Motor neuron (in vitro differentiated cells): ENCODE measurements at places on chromosomes 12 and 14. TPM values are rescaled to one million over a fixed set of nuclear protein-coding genes. Genes with fewer than 3 reads are reported as not detected.

The SLC6A12 gene
- total RNA-seq = 0.73 and 1.6 TPM in 2 replicates

DNA sequence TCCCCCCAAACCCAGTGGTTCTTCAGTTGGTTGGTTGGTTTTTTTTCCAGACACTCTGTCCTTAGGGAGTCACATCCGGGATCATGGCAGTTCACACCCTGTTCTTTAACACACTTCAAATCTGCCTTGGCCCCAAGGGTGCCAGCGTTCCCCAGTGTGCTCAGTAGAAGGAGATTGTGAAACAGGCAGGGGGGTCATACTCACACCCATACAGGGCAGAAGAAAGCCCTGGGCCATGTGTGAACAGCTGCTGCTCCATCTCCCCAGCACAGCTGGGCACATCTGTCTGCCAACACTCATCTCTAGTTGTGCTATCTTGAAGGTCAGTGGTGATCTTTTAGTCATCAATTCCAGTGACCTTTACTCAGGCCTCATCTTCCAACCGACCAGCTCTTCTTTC, 64.4 kb upstream of the FUT8 start:
- no peak for ATAC-seq

The METTL25 gene
- total RNA-seq = 7.1 and 8.6 TPM in 2 replicates

GRCh38 chr14:101351769-101352168, 209.5 kb upstream of the DIO3 start:
- ATAC-seq = no peak

The ASIC1 gene
- total RNA-seq = 11.3 and 12.6 TPM in 2 replicates

The OTX2 gene
- total RNA-seq = 0.62 TPM in 1 of 2 replicates, not detected in the other

DNA sequence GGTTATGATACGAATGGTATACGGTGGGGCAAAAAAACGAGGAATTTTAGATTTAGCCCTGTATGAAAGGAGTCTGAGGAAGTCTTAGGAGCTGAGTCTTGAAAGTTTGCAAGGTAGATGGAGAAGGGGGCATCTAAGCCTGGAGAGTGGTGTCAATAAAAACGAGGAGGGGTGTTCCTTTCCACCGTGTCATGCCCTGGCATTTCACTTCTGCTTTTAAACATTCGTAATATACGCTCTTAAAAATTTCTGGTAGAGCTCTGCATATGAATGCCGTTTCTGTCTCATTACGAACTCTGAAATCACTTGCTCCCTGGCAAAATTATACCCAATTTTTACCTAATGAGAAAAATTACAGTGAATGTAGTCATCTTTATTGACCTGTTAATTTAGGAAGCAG, 170.2 kb downstream of the ERC1 start:
- ATAC-seq = no peak

DNA sequence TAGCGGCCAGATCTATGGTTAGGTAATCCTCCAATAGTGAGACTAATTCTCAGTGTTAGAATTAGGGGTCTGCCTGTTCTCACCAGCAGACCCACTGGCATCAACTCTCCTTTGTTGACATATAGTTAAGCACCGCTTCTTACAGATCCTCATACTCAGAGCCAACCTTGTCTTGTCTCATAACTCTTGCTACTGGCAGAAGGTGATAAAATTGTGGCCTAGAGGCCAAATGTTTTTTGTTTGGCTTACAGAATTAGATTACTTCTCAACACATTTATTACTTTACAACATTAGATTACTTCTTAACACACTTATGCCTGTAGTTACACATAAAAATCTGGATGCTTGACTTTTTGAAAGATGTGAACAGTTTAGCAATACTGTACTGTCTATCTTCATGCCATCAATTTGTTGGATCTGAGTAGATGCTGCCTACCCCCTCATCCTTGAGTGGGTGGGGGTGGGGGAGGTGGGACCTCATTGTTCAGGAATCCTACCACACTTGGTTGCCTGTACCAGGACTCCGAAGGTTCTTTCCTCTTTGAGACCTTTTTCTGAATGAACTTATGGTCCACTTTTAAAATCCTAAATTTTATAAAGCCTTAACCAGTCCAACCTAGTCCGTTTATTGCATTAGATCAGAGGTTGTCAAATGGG, 7.0 kb downstream of the MTHFD1 start:
- ATAC-seq = no peak

GRCh38 chr12:2032506-2032905, 20.3 kb upstream of the CACNA1C start:
- ATAC-seq = peak; percentile 19

DNA sequence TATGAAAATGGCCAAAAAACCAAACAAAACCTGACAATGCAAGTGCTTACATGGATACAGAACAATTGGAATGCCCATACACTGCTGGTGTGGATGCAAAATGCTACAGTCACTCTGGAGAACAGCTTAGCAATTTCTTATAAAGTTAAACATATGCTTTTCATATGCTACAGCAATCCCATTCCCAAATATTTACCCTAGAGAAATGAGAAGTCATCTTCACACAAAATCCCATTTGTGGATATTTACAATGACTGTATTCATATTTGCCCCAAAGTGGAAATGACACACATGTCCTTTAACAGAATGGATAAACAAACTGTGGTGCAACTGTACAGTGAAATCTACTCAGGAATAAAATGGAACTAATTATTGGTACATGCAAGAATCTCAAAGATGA, 20.4 kb downstream of the SAV1 start:
- ATAC-seq = peak; percentile 22

DNA sequence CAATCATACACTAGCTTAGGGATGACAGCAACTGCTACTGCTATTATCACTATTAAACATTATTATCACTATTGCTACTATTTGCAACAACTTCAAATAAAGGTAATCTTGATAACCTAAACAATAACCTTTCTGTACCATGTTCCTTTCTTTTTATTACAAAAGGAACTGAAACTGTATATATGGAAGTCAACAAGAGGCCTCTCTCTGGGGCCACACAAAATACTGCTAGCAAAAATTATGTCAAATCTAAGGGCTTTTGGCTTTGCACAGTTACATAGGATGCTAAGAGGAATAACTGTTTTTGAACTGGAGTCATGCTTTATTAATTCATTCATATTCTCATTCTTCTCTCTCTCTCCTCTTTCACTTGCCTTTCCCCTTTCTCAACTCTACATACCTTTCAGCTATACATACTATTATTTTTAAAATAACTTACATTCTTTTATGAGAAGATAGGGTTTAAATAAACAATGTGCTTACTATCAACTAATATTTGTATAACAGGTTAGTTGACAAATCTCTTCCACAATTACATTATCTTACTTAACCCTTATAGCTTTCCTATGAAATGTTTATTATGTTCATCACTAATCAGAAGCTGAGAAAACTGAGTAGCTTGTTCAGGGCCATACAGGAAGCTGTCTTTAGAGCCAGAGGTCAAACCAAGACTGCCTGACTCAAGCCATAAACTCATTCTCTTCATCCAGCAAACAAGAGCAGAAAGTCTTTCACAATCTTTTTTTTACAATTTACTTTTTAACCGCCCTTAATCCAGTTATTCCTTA, 25.7 kb downstream of the SPTSSA start:
- ATAC-seq = no peak

The AICDA gene
- total RNA-seq = 0.31 TPM in 1 of 2 replicates, not detected in the other

The RNASE2 gene
- total RNA-seq = 10.9 and 19.0 TPM in 2 replicates

DNA sequence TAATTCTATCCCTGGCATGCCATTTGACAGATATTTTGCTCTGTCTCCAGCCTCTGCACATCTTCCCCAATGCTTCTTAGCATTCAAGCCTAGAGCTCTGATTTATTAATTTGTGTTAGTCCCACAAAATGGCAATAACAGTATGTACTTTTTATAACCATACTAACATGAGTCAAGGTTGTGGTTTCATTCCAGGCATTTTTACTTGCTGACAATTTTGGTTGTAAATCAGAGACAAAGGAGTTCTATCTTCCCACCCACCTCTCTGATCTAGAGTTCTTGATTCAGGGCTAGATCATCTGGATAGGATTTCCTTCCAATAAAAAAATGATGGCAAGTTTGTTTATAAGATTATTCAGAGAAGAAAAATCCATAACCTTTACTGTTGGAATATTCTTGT, 18.5 kb upstream of the CISTR start:
- no peak for ATAC-seq

The TRPV4 gene
- 0.14 TPM in 1 of 2 replicates, not detected in the other for total RNA-seq

- peak; percentile 15 for ATAC-seq
Measured at GRCh38 chr12:45298721-45299692, 83.1 kb downstream of the ANO6 start.

The KLRK1 gene
- 1.9 and 2.0 TPM in 2 replicates for total RNA-seq

The SLC41A2 gene
- total RNA-seq = 11.3 and 12.1 TPM in 2 replicates

- no peak for ATAC-seq
Measured at GRCh38 chr12:57629897-57630471, 3.0 kb downstream of the B4GALNT1 start.

DNA sequence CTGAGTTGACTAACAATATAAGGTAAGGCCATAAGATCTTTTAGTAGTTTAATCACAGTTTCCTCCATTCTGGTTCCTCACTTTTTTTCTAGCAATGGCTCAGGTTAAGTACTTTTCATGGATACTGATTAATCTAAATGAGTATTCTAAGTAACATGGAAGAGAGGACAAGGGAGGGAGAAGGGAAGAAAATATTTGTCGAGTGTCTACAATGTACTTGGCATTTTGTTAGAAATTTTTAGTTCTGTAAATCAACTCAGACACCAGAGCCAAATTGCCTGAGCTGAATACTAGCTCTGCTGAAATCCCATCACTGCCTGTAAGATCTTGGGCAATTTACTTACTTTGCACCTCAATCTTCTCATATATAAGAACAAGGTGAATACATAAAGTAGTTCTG, 20.2 kb downstream of the RERG start:
- no peak for ATAC-seq

DNA sequence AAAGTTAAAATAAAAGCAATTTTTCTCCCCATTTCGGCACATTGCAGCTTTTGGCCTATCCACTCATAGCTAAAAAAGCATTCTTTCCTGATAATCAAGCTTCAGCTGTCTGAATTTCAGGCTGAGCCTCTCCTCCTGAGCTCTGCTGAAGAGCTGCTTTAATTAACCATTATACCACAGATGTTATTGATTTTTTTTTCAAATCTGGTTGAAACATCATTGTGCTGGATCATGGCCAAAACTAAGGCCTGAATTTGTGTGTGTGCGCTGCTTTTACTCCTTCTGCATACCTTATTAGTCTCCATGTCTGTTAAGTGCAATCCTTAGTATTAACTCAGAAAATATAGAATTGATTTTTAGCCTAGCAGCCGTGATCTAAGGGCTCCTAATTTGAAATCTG, 52.3 kb downstream of the MBIP start:
- ATAC-seq = peak; percentile 27

The CMA1 gene
- 0.29 and 0.97 TPM in 2 replicates for total RNA-seq

The KRT72 gene
- total RNA-seq = 0.77 TPM in 1 of 2 replicates, not detected in the other

DNA sequence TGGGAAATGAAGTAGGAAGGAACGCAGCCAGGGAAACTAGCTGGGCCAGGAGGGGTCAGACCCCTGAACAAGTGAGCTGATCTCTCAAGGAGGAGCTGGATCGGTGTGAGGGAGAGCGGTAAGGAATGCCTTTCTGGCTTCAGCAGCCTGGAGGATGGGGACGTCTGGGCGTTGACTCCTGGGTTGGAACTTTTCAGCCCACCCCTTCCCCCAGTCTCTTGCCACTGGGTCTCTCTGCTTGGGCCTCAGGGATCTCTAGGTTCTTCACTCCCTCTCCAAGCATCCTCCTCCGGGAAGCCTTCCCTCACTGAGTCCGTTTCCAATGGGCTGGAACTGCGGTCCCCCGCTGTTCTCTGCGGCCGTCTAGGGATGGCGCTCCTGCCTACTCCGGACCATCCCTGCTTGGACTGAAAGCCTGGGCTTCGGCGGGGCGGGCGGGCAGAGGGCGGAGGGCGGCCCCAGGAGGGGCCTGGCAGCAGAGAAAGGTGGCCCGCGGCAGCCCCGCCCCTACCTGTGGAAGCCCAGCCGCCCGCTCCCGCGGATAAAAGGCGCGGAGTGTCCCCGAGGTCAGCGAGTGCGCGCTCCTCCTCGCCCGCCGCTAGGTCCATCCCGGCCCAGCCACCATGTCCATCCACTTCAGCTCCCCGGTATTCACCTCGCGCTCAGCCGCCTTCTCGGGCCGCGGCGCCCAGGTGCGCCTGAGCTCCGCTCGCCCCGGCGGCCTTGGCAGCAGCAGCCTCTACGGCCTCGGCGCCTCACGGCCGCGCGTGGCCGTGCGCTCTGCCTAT, at the start of gene KRT7:
TSS of gene KRT7 (plus strand) at position 570 of the 788 bp plus-strand sequence. CDS start at position 624, 54 bp downstream.
- no peak for ATAC-seq

DNA sequence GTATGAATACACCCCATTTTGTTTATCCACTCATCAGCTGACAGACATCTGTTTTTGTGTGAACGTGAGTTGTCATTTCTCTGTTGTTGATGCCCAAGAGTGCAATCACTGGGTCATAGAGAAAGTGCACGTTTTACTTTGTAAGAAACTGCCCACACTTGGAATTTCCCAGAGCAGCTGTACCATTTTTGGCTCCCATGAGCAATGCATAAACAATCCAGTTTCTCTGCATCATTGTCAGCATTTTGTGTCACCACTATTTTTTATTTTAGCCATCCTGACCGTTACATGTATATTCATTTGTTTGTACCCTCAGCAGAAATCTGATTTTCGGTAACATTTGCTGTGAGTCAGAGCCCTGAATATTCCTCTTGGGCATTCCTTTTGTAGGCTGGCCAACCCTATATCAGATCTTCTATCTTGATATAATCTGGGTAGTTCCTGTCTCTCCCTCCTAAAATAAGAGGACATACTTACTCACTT, 62.7 kb downstream of the RBM19 start:
- ATAC-seq = peak; percentile 92

DNA sequence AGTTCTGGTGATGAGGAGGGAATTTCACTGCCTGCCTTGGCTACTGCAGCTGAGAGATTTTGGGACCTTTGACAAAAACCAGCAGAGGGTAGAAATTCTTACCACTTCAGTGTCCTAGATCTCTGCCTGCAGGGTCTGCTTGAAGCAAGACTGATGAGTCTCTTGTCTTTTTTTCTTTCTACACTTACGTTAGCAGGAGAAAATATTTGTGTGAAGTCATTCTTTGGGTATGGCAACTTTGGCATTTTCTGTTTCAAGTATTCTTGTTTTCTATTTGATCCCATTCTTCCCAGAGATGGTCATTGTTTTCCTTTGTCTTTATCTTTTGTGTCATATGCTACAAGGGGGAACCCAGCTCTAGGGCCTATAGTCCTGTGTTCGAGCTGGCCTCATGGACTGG, 65.6 kb upstream of the FERMT2 start:
- ATAC-seq = no peak

DNA sequence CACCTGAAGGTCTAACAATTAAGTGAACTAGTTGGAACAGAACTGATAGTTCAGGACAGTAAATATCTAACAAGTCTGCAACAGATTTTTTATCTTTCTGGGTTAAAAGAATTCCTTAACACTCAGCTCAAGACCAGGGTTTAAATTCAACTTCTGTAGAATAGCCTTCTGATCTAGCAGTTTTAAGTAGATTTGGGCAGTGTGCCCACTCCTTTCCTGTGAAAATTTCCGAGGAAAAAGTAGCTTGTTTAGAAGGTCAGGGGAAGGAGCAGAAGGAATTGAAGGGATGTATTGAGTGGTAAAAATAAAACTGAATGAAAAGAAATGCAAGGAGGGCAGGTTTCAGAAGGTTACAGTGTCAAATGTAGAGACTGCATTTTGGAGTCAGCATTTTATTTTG, 45.8 kb downstream of the ATL1 start:
- no peak for ATAC-seq

- ATAC-seq = no peak
Measured at GRCh38 chr12:58681730-58682129, 238.6 kb downstream of the LRIG3 start.
